Dorsolateral prefrontal cortex (tissue), 122 donors: ENCODE measurements at places on chromosomes 13 and 19.

DNA sequence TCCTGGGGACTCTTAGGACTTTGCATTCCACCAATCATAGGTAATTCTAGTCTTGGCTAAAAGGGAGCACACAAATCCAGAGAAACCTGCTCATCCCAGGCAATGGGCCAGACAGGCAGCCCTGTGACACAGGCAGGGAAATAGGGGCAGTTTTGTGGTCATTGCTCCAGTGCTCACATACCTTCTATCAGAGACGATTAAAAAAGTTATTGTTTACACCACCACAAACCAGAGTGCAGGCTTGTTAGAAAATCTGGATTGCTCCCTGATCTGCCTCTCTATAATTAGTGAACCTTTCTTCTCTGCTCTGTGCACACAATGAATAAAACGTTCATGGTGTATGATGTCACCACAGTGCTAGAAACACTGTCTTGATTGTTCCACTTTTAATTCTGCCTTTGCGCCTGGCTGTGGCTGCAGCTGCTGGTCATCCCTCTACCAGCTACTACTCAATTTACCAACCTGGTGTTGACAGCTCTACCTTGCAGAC lies 121.6 kb upstream of the SPATA13 start:
- DNase-seq, result peak; percentile 80

GRCh38 chr13:23231241-23231640 lies 50.5 kb downstream of the SGCG start:
- no peak for DNase-seq

DNA sequence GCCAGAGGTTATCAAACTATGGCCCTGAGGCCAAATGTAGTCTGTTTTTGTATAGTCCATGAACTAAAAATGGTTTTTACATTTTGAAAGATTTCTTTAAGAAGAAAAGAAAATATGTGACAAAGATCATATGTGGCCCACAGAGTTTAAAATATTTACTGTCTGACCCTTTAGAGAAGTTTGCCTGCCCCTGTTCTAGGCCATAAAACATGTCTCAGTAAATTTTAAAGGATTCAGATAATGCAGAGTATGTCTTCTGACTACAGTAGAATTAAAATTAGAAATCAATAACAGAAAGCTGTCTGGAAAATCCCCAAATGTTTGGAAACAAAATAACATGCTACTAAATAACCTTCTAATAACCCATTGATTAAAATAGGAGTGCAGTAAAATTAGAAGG lies 86.3 kb downstream of the KCNRG start:
- no peak for DNase-seq

GRCh38 chr19:28403690-28404089 lies 809.3 kb downstream of the UQCRFS1 start:
- no peak for DNase-seq

- no peak for DNase-seq
These were observed 86.4 kb downstream of the TSC22D1 start for GRCh38 chr13:44489751-44490150.

- DNase-seq, result peak; percentile 53
These were observed at the start of gene TLE5 for GRCh38 chr19:3062165-3063105. TLE5 (minus strand) TSS chr19:3062495; CDS start chr19:3062200, 295 bp downstream.

GRCh38 chr19:9296336-9296735 lies 13.3 kb downstream of the ZNF699 start:
- DNase-seq, result no peak

GRCh38 chr13:110138700-110139036 lies 168.3 kb downstream of the COL4A1 start:
- no peak for DNase-seq

- no peak for DNase-seq
These were observed 649.2 kb downstream of the DACH1 start for GRCh38 chr13:71217827-71218226.

- no peak for DNase-seq
These were observed 5.5 kb downstream of the MAST3 start for GRCh38 chr19:18102916-18103542.

DNA sequence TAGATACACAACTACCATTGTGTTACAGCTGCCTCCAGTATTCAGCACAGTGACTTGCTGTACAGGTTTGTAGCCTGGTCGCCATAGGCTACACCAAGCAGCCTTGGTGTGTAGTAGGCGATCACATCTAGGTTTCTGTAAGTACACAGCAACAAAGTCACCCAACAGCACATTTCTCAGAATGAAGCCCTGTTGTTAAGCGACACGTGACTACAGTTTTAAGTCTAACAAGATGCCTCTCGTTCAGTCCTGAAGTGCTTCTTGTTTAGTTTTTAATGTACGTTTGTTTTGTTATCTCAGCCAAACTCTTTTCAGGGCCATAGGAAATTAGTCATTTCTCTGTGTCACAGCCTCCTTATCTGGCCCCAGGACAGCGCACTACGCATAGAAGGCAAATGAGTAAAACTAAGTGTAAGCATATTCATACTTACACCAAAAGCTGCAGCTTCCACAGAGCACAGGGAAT lies 50.0 kb upstream of the GPR183 start:
- no peak for DNase-seq

- no peak for DNase-seq
These were observed 1.7 kb upstream of the ADM5 start for GRCh38 chr19:49687566-49688316.

DNA sequence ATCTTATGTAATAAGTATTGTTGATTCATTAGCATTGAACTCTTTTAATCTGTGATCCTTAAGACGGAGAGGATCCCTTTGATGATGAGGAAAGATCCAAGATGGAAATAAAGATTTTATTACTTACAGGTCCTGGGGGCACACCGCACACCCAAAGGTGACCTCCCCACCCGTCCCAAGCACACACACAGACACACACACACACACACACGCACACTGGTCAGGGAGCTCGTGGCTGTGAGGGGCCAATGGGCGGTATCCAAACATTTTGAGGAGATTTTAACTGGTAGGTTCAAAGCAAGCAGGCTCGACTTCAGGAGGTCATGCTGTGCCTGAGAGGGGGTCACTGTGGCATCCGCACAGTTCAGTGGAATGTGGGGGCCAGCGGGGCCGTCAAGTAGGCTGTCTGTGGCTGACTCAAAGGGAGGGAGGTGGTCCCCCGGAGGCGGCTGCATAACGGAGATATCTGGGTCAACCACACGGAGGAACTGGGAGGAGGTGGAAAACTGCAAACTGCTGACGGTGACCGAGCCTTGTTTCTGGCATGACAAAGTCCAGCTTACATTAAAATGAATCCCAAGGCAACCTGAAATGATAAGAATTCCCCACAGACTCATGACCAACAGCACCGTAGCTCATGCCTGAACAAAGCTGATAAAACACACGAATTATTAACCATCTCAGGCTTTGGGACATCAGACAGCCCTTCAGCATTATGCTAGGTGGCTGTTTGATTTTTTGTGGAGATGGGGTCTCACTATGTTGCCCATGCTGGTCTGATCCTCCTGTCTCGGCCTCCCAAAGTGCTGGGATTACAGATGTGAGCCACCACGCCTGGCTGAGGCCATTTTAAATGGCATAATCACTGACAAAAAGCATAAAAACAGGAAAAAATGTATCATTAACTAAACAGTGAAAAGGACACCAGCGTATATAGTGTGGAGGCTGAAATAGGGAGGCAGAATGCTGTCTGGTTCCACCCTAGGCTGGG lies 20.9 kb upstream of the SIGLEC11 start:
- no peak for DNase-seq

GRCh38 chr19:4393947-4394590 lies 6.3 kb downstream of the SH3GL1 start:
- DNase-seq, result no peak

- DNase-seq, result no peak
These were observed 63.6 kb downstream of the RGCC start for GRCh38 chr13:41520660-41521630.

GRCh38 chr13:100506600-100507422 lies 81.8 kb downstream of the GGACT start:
- no peak for DNase-seq

- no peak for DNase-seq
These were observed 346.1 kb downstream of the IRS2 start for GRCh38 chr13:109440320-109440719.
